ENCODE measurements at places on chromosomes 4 and X.

GRCh38 chr4:27819246-27819645 lies 958.6 kb downstream of the STIM2 start:
- no peak for DNase-seq

GRCh38 chrX:107384397-107385105 lies 64.9 kb upstream of the FRMPD3 start:
- DNase-seq: no peak

GRCh38 chrX:18288716-18289115 lies 65.8 kb downstream of the SCML2 start:
- no peak for DNase-seq

- DNase-seq: peak; percentile 69
Measured at GRCh38 chr4:169621731-169622492, 1.5 kb downstream of the CLCN3 start.
